Lung (tissue), 17 donors: ENCODE measurements at places on chromosomes 4 and X. TPM values are rescaled to one million over a fixed set of nuclear protein-coding genes. Genes with fewer than 3 reads are reported as not detected.

Gene KCND1
- total RNA-seq: 1.7 TPM

Gene PSAPL1
- 0.55 TPM for total RNA-seq

Gene GRIA3
- total RNA-seq: 0.52 TPM

Gene NSG1
- total RNA-seq: 2.4 TPM

GRCh38 chr4:153729895-153730294 lies 29.9 kb downstream of the RNF175 start:
- DNase-seq: no peak

- no peak for DNase-seq
These were observed 8.0 kb upstream of the FNIP2 start for GRCh38 chr4:158760866-158761265.

GRCh38 chr4:71380788-71381187 lies 42.0 kb downstream of the SLC4A4 start:
- no peak for DNase-seq

GRCh38 chrX:127177966-127178365 lies 358.4 kb downstream of the PRR32 start:
- DNase-seq: no peak

DNA sequence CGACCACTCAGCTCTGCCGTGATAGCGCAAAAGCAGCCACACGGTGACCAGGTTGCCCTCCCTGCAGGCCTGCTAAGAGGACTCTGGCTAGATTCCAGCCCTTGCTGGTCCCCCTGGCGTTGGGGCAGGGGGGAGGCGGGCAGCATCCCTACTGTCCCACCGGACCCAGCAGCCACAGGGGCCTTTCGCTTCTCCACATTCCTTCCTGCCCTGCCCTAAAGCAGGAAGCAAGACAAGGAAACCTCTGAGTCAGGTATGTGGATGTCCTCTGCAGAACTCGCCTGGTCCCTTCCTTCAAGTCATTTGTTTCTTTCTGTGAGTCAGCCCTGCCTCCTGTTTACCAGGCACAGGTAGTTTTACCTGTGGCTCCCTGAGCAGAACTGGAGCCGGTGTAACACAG lies 60.2 kb upstream of the CLDN34 start:
- DNase-seq: no peak

GRCh38 chrX:45187731-45188130 lies 12.9 kb downstream of the DIPK2B start:
- peak; percentile 42 for DNase-seq

DNA sequence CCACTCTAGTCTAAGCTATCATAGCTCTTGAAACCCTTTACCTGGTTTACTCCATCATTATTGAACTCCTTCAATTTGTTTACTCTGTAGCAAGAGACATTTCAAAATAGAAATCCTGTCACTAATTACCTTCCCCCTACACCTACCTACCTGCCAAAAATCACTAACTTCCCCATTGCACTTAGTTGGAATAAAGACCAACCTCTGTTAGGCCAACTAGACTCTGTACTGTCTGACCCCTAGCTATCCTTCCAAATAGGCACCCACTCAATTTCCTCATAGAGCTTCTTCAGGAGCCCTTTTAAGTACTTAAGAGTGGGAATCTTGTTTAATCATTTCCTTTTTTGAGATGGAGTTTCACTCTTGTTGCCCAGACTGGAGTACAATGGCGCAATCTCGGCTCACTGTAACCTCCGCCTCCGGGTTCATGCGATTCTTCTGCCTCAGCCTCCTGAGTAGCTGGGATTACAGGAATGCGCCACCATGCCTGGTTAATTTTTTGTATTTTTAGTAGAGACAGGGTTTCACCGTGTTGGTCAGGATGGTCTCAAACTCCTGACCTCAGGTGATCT lies 8.9 kb upstream of the CDKL2 start:
- no peak for DNase-seq

- DNase-seq: no peak
These were observed 157.1 kb upstream of the LNX1 start for GRCh38 chr4:53748328-53748772.

GRCh38 chr4:185811509-185812364 lies at the start of gene SORBS2:
Gene SORBS2 (minus strand): TSS chr4:185812194. CDS start chr4:185690571, 121,623 bp downstream.
- DNase-seq: peak; percentile 53

DNA sequence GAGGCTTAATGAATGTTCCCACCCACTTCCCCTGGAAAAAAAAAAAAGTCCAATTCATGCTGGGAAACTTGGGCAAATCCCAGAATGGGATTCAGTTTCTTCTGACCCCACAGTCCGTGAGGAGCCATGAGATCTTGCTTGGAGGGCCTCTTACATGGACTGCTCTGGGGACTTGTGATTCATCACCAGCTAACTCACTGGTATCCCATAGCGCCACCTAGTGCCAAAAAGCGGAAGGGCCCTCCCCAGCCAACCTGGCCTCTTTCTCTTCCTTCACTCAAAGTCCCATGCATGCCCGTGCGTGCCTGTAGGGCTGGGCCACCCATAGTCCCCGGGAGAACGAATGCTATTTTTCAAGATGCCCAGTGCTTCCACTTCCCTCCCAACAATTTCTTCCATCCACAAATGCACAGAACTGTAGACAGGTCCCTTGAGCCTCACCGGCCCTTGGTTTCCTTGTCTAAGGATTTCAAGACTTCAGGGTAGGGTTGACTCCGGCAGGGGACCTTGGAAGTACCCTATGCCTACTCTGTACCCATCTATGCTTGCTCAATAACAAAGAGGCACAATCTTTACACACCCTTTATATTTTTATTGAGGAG lies 5.1 kb downstream of the RTL5 start:
- DNase-seq: peak; percentile 91

DNA sequence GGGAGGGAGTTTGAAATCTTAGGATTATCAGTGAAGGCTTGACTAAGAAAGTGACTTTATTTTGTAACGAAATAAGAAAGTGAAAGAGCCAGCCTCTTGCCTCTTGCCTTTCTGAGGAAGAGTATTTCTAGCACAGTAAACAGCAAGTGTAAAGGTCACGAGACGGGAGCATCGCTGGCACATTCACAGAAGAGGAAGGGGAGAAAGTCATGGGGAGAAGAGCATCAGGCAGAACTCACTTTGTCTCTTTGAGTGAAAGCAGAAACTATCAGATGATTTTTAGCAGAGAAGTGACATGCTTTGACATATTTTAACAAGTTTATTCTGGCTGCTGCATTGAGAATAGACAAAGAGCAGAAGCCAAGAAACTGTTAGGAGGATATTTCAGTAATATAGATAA lies 313.8 kb downstream of the CAMK2D start:
- no peak for DNase-seq
